Left kidney (tissue), 8 donors: ENCODE measurements at places on chromosomes 2 and 18. TPM values are rescaled to one million over a fixed set of nuclear protein-coding genes. Genes with fewer than 3 reads are reported as not detected.

GRCh38 chr2:120230515-120231471 lies 7.6 kb upstream of the TMEM185B start:
- DNase-seq = no peak

- DNase-seq = no peak
These were observed 31.3 kb upstream of the C1D start for GRCh38 chr2:68094111-68094510.

DNA sequence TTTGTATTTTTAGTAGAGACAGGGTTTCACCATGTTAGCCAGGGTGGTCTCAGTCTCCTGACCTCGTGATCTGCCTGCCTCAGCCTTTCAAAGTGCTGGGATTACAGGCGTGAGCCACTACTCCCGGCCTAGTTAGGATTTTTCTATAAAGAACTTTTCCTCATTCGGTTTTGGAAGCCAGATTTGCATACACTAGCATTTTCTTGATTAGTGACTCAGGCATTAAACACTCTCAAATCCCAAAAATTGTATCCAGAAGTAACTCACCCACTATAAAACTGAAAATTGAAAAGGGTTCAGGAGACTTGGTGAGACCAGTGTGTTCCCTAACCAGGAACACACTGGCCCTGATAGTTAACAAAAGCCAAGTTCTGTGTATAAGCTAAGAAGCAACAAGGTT lies 25.2 kb downstream of the EIF2AK3 start:
- DNase-seq = no peak

DNA sequence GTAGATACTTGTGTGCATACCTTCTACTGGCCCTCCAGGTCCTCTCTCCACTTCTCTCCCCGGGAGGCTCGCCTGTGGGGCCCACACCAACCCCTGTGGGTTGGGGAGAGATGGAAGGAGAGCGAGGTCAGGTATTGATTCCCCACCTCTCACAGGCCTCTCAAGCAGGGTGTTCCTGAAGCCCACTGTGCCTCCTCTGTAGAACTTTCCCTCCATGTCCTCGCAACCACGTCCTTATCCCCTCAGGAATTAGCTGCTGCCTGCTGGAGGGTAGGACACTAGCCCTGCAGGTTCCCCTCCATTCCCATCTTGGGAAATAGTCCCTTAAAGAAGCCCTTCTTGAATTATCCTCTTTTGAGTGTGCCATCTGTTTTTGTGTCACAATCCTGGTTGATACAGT lies 38.9 kb upstream of the KLF11 start:
- no peak for DNase-seq

DNA sequence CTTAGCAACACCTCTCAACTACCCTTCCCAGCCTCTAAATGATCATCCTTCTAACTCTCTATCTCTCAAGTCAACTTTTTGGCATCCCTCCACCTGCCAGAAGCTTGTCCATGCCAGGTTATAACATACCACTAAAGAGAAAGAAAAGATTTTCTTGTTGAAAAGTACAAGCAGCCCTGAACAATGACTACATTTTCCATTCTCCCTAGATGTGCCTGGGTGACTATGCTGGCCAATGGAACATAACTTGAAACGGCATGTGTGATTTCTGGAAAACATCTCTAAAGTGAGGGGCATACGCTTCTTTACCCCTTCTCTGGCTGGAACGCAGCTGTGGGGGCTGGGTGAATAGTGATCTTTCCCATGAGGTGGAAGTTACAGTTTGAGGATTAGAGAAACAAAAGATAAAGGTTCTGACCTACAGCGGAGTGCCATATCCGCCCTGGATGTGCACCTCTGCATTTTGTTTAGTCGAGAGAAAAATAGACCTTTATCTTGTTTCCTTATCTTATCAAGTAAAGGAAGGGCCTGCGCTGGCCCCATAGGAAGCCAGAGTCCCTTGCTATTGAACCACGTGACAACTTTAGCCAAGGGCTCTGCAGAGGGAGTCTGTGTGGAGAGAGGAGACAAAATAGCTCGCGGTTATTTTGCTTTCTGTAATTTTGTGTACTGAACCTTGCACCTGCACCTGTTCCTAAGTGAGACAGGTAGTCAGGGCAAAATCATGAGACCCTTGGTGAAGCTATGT lies 436.8 kb downstream of the TGIF1 start:
- no peak for DNase-seq

DNA sequence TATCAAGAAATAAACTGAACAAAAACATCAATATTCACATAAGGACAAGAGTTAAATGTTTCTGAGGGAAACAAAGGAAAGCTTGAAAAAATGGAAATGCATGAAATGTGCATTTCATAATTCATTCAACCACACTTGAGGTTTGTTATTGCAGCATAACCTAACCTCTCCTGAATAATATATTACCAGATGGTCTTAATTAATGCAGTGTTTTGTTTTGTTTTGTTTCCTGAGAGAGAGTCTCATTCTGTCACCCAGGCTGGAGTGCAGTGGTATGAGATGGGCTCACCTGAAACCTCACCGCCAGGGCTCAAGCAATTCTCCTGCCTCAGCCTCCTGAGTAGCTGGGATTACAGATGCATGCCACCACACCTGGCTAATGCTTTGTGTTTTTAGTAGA lies 139.9 kb upstream of the PIEZO2 start:
- DNase-seq = no peak

- DNase-seq = no peak
These were observed 222.8 kb downstream of the ARL4C start for GRCh38 chr2:234273887-234274584.

- DNase-seq = no peak
These were observed 104.4 kb downstream of the AFF3 start for GRCh38 chr2:100038011-100038410.

GRCh38 chr2:118974103-118974993 lies 32.4 kb downstream of the MARCO start:
- no peak for DNase-seq

DNA sequence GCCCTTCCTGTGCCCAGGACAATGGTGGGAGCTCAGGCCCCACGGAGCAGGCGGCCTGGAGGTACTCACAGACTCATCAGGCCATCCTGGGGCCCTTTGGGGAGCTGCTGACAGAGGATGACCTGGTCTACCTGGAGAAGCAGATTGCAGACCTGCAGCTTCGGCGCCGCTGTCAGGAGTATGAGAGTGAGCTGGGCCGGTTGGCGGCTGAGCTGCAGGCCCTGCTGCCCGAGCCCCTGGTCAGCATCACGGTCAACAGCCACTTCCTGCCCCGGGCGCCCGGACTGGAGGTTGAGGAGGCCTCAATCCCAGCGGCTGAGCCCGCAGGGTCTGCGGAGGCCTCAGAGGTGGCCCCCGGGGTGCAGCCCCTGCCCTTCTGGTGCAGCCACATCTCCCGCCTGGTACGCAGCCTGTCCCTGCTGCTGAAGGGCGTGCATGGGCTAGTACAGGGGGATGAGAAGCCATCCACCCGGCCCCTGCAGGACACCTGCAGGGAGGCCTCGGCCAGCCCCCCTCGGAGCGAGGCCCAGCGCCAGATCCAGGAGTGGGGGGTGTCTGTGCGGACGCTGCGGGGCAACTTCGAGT lies 8.3 kb upstream of the KLHL30 start:
- DNase-seq = no peak

GRCh38 chr18:32553640-32554365 lies 83.1 kb upstream of the GAREM1 start:
- DNase-seq = no peak

- DNase-seq = no peak
These were observed 270.6 kb upstream of the TANK start for GRCh38 chr2:160889439-160890170.

DNA sequence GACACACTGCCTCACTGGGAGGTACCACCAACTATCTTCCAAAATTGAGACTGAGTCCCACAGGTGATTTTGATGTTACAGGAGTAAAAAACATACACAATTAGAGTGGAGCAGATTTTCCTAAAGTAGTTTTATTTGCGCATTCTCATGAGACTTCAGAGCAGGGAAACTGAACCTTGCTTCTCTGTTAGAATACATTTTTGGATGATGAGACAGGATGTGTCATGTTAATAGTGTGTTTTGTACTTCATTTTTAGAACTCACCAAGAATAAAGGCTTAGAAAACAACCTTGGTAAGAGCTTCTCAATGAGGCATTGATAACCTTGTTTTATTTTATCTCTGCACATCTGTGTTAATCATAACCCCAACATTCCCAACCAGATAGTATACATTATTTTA lies 310.2 kb upstream of the GALNT5 start:
- no peak for DNase-seq

DNA sequence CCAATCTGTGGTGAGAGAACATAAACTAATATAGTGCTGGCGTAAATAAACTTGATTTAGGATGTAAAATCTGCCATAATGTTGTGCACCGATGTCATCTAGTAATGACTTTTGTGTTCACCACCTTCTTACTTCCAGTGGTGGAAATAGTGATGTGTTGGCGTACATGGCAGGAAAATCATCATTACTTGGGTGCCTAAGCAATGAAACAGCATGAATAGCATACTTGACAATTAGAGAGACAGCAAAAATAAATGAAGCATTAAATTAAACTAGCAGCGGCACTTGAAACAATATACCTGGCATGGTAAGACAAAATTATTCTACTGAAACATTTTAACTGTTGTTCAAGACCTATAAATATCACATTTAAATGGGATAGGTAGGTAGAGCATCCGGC lies 73.2 kb upstream of the DSC1 start:
- no peak for DNase-seq

DNA sequence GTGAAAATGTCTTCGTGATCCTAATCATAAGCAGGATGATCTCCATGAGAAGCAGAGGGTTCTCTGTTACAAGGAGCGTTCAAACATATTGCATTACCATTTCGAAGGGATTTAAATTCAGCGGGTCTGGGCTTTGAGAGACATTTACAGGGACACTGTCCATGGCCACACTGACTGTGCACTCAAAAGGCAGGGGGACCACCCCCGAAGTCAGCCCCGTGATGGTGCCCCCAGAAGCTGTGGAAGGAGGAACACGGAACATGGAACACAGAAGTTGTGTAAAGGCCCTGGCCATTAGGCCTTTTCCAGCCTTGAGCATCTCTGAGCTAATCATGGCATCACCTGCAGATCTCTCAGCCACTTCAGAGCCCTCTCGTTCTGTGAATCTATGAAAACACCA lies 268.4 kb upstream of the MYT1L start:
- no peak for DNase-seq

DNA sequence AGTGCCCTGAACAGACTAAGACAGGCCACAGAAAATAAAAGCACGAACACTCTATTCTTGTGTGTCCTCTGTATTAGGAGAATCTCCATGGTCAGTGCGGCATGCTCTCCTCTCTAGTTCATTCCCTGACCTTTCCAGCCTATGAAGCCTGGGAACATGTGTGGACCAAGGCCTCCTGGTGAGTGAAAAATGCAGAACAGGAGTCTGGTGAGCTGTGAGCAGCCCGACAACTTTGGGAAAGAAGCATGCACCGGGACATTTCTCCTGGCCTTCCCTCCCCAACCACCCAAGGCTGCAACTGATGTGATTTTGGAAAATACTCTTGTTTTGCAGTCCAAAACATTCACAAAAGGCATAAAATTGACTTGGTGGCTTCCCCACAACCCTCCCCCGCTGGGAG lies 878.3 kb upstream of the ID2 start:
- DNase-seq = no peak

DNA sequence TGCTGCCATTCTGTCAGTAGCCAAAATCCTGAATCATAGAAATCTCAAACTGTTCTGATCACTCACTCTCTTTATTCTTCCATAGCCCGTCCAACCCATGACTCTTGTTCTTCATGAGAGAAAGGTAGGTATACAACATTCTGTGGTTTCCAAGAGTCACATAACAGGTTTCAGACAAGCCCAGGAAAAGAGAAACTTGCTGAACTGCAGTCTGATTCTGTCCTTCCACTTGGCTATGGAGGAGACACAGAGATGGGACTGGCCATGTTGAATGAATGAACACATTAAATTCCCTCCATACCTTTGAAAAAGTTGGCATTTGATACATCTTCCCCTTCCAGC lies 880.2 kb upstream of the CELF4 start:
- no peak for DNase-seq

DNA sequence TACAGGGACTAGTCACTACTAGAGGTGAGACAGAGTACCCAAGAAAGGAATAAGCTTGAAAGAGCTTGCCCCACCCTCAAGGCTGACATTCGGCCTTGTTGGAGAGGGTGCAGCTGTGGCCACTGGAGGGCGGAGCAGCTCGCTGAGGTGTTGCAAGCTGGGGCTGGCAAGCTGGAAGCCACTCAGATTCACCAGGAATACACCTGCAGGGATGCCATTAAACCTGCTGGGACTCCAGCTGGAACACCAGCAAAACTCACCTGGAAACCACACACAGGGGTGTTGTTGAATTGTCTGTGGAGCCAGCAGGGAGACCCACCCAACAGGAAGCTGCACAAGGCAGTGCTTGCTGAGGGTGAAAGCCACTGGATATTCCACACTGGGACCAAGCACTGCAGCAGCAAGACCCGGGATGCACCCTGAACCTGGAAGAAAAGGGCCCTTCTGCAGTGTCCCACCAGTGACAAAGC lies 26.1 kb downstream of the KCTD18 start:
- DNase-seq = no peak

CDK5R2 gene
- polyA plus RNA-seq = not detected

TCF4 gene
- 77.2 TPM for polyA plus RNA-seq

FKBP7 gene
- polyA plus RNA-seq = 58.0 TPM

ZBTB7C gene
- 12.8 TPM for polyA plus RNA-seq

GTF2A1L gene
- polyA plus RNA-seq = 0.25 TPM

MAPK4 gene
- polyA plus RNA-seq = 8.9 TPM

KRTCAP3 gene
- polyA plus RNA-seq = 10.7 TPM

PDE6D gene
- 26.9 TPM for polyA plus RNA-seq

NEMP2 gene
- 14.5 TPM for polyA plus RNA-seq

GALR1 gene
- polyA plus RNA-seq = 0.15 TPM
